ENCODE measurements at places on chromosomes 1 and 21. TPM values are rescaled to one million over a fixed set of nuclear protein-coding genes. Genes with fewer than 3 reads are reported as not detected.

Gene CFHR2
- not detected for total RNA-seq

DNA sequence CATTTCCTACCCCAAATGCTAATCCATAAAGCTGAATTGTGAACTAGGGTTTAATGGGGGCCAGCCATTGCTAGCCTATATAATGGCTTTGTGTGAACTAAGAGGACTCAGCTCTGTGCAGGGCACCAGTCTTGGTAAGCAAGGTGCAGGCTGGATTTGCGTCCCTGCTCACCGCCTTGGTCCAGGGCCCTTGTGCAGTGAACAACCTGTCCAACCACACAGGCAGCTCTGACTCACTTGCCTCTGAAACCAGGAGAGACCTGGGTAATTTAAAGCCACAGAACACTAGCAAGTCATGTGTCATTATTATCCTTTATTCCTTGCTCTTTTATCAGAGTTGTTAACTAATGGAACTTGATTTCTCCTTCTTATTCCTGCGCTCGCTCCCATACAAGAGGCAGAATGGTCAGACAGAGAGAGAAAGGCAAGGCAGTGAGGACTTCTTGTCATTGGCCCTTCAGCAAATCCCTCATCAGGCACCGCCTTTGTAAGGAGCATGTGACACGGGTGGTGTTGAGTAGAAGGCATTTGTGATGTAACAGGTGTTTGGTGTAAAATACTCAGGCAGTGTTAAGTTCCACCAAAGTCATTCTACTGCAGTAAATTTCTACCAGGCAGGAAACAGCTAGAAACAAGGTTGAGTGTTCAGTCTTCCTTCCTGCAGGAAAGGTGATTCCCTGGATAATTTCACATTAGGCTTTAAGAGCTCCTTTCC lies 67.3 kb upstream of the OLIG2 start:
- H3K36me3 ChIP-seq, result no peaks in the 10 kb centered on the region
- no peak overlapping the region for H3K4me3 ChIP-seq
- peak; percentile 57 for DNase-seq
- H3K4me1 ChIP-seq, result no peaks in the 10 kb centered on the region
- no peak overlapping the region for H3K27ac ChIP-seq
- no peaks in the 10 kb centered on the region for H3K27me3 ChIP-seq

GRCh38 chr1:246843876-246844275 lies 87.9 kb downstream of the AHCTF1 start:
- H3K4me3 ChIP-seq, result no peak overlapping the region
- DNase-seq, result no peak
- no peaks in the 10 kb centered on the region for H3K4me1 ChIP-seq
- H3K36me3 ChIP-seq, result peaks cover 77% of the 10 kb centered on the region

GRCh38 chr21:20999659-21000058 lies 1.4 kb downstream of the NCAM2 start:
- no peak overlapping the region for H3K27ac ChIP-seq
- no peaks in the 10 kb centered on the region for H3K4me1 ChIP-seq
- H3K27me3 ChIP-seq, result peaks cover 30% of the 10 kb centered on the region
- no peak overlapping the region for H3K4me3 ChIP-seq
- peak; percentile 79 for DNase-seq

DNA sequence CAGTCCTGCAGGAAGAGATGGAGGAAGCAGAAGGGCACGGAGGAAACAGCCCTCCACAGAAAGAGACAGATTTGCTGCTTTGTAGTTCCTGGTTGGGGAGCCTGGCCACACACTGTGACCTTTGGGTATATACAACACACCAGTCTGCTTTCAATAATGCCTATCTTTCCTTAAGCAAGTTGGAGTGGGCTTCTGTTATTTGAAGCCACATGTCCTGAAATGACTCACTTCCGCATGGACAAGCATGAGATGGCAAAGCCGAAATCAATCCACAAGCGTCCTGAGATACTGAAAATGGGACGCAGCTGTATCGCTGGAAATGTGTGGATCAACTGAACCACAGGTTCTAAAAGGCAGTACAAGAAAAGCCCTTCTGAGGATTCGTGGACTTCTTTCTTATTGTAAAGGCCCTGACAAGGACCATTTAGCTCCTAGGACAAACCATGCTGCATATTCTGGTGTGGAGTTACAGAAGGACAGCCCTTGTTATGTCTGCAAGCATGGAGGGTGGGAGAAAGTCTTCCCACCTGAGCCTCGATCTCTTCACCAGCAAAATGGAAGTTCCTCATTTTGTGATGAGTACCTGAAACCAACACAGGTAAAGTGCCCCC lies 22.7 kb upstream of the FHAD1 start:
- no peak overlapping the region for H3K27ac ChIP-seq
- no peaks in the 10 kb centered on the region for H3K27me3 ChIP-seq
- peaks cover 9% of the 10 kb centered on the region for H3K36me3 ChIP-seq
- H3K4me3 ChIP-seq, result no peak overlapping the region

Gene GCLM
- 14.0 TPM for total RNA-seq

Gene CDK18
- 58.1 TPM for total RNA-seq

Gene VANGL2
- total RNA-seq, result 62.5 TPM

- no peaks in the 10 kb centered on the region for H3K27me3 ChIP-seq
- no peaks in the 10 kb centered on the region for H3K36me3 ChIP-seq
- DNase-seq, result no peak
- H3K4me1 ChIP-seq, result no peaks in the 10 kb centered on the region
- no peak overlapping the region for H3K27ac ChIP-seq
These were observed 355.5 kb upstream of the NCAM2 start for GRCh38 chr21:20642681-20643080.

DNA sequence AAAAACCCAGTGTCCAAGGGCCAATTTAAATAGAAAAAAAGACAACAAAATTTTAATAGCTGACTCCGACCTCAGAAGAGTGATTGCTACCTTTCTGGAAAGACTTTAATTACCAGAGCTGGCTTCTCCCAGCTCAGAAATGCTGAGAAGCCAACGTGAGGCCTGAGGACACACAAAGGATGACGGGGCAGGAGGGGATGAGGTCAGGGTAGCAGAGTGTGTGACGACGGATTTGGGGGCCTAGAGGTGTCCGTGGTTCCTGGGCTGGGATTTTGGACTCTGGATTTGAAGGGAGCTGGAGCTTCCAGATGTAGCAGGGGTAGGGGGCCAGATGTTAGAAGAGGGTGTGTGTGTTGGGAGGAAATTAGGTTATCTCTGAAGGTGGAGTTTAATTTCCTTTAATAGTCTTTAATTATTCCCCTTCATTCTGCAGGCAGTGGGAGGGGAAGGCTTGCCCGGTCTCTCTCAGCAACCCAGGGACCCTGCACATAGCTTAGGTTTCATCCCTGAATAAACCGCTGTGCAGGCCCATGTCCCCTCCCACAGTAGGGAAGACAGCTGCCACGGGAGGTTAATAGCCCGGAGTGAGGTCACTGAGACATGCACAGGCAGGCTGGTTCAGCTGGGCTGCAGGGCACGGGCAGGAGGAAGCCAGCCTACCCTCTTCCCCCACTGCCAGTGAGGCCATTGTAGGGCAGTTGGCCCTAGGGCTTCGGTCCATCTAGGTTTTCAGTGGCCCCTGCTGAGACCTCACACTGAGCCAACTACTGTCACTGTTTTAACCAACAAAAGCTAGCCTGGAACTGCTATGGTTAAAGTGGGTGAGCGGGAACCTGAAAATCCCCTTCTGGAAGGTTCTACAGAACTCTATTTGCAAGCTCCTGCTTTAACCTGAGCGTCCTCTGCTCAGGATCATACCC lies 3.8 kb upstream of the PADI3 start:
- no peaks in the 10 kb centered on the region for H3K4me1 ChIP-seq
- H3K27me3 ChIP-seq, result no peaks in the 10 kb centered on the region
- peak overlapping the region; percentile 44 for H3K27ac ChIP-seq
- H3K36me3 ChIP-seq, result no peaks in the 10 kb centered on the region
- DNase-seq, result no peak

DNA sequence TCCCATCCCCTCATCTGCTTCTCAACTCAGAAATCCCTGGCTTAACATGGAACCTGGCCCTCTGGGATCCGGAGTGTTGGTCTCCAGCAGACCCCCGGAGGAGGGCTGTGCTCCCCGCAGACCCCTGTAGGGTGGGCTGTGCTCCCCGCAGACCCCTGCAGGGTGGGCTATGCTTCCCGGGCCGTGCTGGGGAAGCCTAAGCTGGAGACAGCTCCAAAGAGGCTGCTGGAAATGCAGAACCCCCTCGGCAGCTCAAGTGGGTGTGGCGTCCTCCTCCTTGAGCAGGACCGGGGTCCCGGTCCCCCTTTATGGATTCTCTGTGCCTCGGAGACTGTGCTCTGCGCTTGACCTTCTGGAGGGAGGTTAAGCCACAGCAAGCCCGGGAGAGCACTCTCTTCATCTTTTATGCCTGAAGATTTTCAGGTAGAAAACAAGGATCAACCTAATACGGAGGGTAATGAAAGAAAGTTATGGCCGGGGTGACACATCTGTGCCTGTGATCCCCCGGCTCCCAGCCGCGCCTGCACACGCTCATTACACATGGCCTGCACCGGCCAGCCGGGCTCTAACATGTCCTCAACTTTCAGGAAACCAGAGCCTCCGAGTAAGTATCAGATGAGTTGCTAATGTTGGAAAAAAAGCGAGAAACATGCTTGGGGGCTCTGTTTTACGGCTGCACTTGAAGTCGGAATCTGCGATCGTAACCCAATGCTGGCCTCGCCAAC lies 87.7 kb upstream of the ACTRT2 start:
- no peak for DNase-seq
- no peak overlapping the region for H3K27ac ChIP-seq
- H3K27me3 ChIP-seq, result no peaks in the 10 kb centered on the region
- no peak overlapping the region for H3K4me3 ChIP-seq

- no peaks in the 10 kb centered on the region for H3K36me3 ChIP-seq
- H3K27ac ChIP-seq, result no peak overlapping the region
- H3K4me1 ChIP-seq, result peaks cover 7% of the 10 kb centered on the region
- DNase-seq, result no peak
These were observed 42.1 kb downstream of the CAMK2N1 start for GRCh38 chr1:20443703-20444586.

Gene TIAM1
- 33.0 TPM for total RNA-seq

DNA sequence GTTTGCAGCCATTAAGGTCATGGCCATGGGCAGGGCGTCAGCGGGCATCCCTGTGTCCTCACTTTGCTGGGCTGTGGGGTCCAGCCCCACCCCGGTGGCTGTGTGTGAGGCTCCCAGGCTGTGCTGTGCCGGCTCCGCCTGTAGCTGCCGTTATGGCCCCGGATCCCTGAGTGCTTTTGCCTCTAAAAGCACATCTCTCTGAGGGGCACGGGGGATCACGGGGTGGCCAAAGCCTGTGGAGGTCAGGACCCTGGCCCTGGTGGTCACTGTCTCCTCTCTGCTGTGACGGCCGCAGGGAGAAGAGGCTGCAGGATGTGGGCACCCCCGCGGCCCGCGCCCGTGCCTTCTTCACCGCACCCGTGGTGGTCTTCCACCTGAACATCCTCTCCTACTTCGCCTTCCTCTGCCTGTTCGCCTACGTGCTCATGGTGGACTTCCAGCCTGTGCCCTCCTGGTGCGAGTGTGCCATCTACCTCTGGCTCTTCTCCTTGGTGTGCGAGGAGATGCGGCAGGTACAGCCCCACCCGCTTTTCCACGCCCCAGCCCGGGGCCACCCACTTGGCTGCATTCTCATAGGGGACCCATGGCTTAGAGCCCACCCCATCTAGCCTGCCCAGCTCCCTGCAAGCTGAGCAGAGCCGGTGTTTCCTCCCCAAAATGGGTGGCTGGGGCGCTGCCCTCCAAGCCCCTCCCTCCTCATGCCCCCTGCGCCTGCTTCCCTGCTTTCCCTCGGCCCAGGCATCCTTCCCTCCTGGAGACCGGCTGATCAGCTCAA lies 48.2 kb downstream of the TRPM2 start:
- H3K27me3 ChIP-seq, result no peaks in the 10 kb centered on the region
- no peak overlapping the region for H3K4me3 ChIP-seq
- no peak for DNase-seq
- H3K27ac ChIP-seq, result no peak overlapping the region
- H3K4me1 ChIP-seq, result no peaks in the 10 kb centered on the region

GRCh38 chr1:38829368-38829767 lies 30.2 kb downstream of the RRAGC start:
- H3K27me3 ChIP-seq, result peaks cover 5% of the 10 kb centered on the region
- H3K4me3 ChIP-seq, result no peak overlapping the region
- H3K4me1 ChIP-seq, result no peaks in the 10 kb centered on the region
- no peak overlapping the region for H3K27ac ChIP-seq

DNA sequence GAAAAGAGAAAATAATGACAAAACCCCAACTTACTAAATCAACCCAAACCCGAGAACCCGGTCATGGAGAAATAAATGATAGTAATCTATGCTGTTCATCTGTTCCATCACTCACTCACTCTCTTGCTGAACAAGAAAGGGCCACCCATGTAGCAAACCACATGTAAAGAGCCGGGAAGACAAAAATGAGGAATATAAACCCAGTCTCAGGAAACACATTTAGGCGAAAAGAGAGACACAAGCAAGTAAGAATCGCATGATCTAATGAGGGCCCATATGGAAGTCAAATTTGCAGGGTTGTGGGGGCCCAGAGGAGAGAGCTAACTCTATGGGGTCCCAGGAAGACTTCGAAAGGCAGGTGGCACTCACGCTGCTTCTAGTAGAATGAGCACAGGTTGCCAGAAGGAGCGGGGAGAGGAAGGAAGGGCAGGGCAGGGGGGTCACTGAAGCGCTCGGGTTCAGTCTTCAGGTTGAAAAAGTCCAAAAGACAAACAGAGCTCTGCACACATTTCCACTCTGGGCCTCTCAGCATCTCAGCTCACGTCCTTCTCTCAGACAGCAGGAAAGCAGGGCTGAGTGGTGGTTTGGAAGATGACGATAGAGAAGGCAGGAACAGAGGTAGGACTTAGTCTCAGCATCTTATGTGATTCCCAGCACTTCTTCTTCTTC lies 142.9 kb upstream of the KRTAP19-8 start:
- DNase-seq, result no peak
- H3K4me3 ChIP-seq, result no peak overlapping the region
- no peaks in the 10 kb centered on the region for H3K4me1 ChIP-seq
- no peaks in the 10 kb centered on the region for H3K27me3 ChIP-seq
- H3K27ac ChIP-seq, result no peak overlapping the region
- peaks cover 8% of the 10 kb centered on the region for H3K36me3 ChIP-seq

Gene ACAP3
- total RNA-seq, result 42.9 TPM

GRCh38 chr1:190179817-190180216 lies 297.8 kb downstream of the BRINP3 start:
- no peaks in the 10 kb centered on the region for H3K27me3 ChIP-seq
- H3K4me3 ChIP-seq, result no peak overlapping the region
- H3K36me3 ChIP-seq, result no peaks in the 10 kb centered on the region
- H3K27ac ChIP-seq, result no peak overlapping the region
- no peak for DNase-seq

Gene EMC1
- 53.6 TPM for total RNA-seq

Gene AADACL3
- total RNA-seq, result 0.24 TPM

DNA sequence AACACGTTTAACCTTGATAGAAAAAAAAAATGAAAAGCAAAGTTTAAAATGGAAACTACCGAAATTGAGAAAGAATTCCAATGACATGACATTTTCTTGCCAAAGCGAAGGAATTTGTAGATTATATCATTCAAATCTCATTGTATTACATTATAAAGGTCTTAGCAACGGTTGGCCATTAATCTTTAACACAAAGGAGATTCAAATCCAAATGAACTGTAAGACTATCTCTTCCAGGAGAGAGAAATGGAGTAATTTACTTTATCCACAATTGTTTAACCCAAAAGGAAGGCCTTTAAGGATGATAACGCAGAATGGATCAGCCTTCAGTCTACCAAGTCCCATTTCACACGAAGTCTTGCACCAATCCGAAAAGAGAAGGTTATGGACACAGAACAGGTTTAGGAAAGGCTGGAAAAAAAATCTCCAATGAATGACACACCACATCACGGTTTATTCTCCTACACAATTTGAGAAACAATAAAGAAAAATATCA lies 1.5 kb downstream of the ENAH start:
- DNase-seq, result no peak
- H3K4me3 ChIP-seq, result peak overlapping the region; percentile 98
- H3K27me3 ChIP-seq, result no peaks in the 10 kb centered on the region
- H3K36me3 ChIP-seq, result peaks cover 7% of the 10 kb centered on the region
- peaks cover 6% of the 10 kb centered on the region for H3K4me1 ChIP-seq
- H3K27ac ChIP-seq, result peak overlapping the region; percentile 98
